Stomach (tissue), 19 donors: ENCODE measurements at places on chromosomes 7 and 10.

DNA sequence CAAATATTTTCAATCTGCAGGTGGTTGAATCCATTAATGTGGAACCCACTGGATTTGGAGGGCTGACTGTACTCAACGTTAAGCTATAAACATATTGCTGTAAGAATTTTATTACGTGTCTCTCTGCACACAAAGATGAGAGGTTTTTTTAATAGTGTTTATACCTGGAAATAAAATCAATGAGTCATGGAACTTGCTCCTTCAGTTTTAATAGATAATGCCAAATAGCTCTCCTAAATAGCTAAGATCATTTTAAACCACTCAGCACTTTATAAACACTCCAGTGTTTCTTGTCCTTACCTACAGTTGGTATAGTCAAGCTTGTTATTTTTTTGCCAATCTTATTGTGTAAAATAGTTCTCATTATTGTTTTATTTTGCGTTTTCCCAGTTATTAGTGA, 455.6 kb upstream of the FZD8 start:
- no peak for DNase-seq

- DNase-seq: no peak
Observed at GRCh38 chr7:37376386-37376785, 72.3 kb downstream of the ELMO1 start.

GRCh38 chr10:95739056-95739455, 16.9 kb upstream of the ENTPD1 start:
- no peak for DNase-seq

DNA sequence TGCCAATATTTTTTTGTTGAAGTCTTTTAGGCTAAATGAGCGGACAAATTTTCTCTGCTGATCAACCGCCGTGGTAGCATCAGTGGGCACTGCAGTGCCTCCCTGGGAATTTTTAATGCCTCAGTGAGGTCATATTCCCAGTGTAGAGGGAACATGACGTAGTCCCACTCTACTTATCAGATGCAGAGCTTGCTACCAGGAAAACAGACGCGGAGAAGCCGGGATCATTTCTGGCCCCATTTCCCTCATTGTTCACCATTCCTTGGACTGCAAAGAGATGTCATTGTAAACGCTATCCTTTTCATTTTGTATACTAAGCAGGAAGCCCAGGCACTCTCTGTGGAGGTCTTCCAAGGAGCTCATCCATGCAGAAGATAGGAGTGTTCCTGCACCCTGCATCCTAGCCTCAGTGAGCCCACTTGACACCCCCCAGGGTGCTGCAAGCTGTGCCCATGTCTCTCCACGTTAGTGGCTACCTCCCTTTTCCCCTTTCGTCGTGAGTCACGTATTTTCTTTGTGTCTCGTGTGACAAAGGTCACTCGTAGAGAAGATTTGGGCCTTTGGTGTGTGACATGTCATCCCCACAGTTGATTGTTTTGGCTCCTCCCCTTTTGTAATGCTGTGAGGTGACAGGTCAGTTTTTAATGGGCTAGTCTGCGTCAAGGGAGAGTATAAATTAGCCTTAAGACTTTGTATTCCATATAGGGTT, 145.5 kb downstream of the TCF7L2 start:
- no peak for DNase-seq

DNA sequence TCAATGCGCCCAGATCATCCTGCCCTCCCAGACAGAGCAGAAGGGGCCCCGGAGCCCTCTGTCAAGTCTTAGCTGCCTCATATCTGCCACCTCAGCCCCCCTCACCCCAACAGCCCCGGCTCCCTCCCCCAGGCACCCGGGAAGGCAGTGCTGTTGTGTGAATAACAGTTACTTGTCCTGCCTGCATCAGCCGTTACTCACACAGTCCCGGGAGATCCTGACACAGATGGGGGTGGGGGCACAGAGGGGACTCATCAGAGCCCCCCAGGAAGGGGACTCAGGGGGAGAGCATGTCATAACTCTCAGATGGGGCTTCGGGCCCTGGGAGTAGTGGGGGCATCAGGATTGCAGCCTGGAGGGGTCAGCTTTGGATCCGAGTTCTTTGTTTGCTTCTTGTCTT, 12.4 kb upstream of the SERPINE1 start:
- DNase-seq: no peak

- DNase-seq: peak; percentile 48
Observed at GRCh38 chr10:103660364-103661197, 167.1 kb downstream of the NEURL1 start.

DNA sequence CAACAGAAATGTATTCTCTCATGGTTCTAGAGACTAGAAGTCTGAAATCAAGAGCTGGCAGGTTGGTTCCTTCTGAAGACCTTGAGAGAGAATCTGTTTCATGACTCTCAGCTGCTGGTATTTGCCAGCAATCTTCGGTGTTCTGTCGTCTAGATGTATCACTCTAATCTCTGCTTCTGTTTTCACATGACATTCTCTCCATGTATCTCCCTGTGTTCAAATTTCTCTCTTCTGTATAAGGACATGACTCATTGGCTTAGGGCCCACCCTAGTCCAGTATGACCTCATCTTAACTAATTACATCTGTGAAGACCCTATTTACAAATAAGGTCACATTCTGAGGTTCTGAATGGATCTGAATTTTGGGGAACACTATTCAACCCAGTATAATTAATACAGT, 82.3 kb downstream of the ANKRD7 start:
- no peak for DNase-seq

GRCh38 chr7:147707926-147708325, 882.6 kb upstream of the C7orf33 start:
- DNase-seq: no peak

DNA sequence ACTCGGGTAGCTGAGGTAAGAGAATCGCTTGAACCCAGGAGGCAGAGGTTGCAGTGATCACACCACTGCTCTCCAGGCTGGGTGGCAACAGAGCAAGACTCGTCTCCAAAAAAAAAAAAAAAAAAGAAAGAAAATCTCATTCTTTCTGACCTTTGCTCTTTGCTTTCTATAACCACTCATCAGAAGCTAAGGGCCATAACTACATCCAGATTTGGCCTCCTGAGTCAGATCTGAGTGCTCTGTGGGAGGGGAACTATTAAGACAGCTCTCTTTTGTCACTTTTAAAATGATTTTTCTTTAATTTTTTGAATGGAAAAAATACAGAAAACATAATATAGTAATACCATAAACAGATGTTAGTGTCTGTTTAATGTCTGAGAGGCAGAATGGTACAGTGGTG, 210.1 kb downstream of the KIAA1217 start:
- DNase-seq: no peak

GRCh38 chr7:111803015-111803758, 240.9 kb upstream of the IMMP2L start:
- DNase-seq: no peak

- DNase-seq: peak; percentile 21
Observed at GRCh38 chr10:1516492-1517165, 220.7 kb downstream of the ADARB2 start.

DNA sequence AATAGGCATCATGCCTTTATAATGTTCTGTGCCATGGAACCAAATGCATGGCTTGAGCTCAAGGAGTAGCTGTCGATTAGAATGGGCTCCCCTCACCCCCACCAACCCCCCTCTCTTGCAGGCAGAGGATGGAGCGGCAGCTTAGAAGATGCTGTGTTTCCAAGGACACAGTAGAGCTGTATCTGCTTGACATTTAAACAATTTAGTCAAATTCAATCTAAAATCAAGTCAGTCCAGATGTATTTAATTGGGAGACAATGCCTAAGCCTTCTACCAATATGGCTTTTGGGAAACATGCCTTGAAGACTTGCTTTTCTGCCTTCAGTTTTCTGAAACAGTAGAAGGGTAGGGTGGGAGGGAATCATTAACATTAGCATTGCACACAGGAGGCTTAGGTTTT, 497.1 kb upstream of the NRP1 start:
- DNase-seq: no peak

- no peak for DNase-seq
Observed at GRCh38 chr10:50577010-50577409, 46.7 kb downstream of the SGMS1 start.

DNA sequence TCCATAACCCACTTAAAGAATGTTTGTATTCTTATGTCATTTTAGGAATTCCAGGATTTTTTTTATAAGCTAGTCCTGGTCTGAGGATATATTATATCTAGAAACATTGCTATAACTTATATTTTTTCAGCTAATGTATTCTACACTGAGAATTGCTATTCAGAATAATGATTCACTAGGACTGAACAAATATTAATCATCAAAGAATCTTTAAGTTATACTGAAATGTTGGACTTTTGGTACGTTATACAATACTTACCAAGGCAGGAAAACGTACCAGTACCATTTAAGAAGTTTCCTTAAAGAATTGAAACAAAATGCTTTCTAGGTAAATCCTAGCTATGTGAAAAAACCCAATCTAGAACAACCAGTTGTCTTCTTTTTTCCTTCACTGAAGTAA, 18.4 kb downstream of the PTTG1IP2 start:
- no peak for DNase-seq

DNA sequence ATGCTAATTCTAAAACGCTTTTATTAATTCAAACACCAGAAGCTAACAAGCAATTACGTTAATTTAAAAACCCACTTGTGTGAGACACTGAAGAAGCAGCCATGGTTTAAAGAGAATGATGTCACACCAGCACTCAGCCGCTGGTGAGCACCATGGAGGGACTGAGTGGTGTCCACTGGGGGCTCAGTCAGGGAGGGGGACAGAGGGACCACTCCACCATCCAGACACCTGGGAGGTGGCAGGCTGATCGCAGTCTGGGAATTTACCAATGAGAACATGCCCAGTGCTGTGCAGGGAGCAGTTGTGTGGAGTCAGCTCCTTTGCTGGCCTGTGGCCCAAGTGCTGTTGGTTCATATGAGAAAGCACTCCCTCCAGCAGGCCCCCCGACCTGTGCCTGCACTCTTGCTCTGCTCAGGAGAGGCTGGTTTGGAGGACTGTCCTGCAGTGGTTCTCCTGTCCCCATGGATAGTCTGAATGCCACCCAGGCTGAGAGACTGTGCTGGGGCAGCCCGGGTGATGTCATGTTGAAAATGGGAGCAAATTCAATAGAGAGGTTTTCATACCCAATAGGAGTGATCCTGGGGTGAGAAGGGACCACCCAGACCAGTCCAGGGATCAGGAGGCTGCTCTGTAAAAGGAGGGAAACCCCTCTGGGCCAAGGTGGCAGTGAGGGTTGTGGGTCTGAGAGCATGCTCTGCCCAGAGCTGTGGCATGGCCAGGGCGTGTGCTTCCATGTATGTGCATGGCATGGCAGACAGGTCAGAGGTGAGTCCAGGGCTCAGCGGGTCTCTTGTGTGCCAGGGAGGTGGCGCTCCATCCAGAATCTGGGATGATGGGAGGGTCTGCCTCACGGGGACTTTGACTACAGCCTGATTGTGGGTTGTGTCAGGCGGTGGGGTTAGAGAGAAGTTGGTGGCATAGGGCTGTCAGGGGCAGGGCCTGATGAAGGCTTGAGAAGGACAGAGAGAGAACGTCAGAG, 12.7 kb downstream of the ADCY1 start:
- no peak for DNase-seq

- no peak for DNase-seq
Observed at GRCh38 chr7:77416621-77417371, 647 bp upstream of the GSAP start.

GRCh38 chr7:78703391-78703790, 750.1 kb downstream of the MAGI2 start:
- DNase-seq: no peak

DNA sequence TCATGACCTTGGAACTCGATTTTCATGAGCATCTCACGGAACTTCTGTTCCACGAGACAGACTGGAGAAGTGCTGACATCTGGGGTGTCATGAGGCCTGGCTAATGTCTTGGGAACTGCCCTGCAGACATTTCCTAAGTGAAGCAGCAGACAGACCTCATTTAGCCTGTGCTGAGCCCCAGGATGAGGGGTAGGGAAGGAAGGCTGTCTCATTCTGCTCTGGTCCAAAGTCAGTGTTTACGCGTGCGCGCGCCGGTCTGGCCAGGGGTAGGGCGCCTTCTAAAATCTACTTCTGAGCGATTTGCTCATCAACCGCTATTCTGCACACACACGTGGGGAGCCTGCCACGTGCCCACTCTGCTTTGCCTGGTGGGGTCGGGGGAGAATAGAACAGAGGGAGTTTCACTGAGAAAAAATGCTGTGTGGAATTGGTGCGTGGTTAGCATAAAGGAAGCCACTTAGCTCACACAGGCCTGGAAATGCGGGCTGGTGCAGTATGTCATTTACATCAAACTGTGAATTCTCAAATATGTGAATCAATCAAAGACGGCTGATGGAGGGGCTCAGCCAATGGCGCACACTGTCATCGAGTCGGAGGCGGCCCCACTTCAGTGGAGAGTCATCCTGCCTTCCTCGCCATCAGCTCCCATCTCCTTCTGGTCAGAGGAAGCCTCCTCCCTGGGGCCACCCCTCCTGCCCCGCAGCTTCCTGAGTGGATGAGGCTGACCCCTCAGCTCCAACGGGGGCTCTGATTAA, 335.1 kb downstream of the ADARB2 start:
- DNase-seq: no peak

DNA sequence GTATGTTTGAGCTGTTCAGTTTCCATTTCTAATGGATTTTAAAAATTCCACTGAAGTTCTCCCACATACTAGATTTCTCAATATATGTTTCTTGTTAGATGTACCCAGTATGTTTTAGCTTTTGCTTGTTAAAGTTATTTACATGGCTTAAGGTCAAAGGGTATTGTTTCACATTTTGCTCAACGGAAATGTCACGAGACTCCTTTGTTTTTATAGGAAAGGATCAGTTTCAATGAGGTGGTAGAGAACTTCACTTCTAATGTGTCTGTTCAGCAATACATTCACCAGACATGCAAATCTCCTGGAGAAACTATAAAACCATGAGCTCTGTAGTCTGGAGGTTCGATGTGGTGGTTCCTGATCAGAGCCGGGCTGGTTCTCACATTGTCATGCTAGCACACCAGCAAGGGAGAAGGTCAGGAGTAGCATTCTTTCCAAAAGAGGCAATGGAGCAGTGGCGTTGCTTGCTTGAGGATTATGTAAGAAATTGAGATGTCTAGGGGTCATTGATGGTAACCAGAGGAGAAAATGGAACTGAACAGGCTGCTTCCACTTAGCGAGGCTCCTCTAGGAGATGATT, 114.0 kb downstream of the RAB18 start:
- DNase-seq: no peak

- DNase-seq: no peak
Observed at GRCh38 chr7:139651308-139651707, 126.5 kb downstream of the HIPK2 start.

- no peak for DNase-seq
Observed at GRCh38 chr10:125362950-125363349, 202.6 kb upstream of the CTBP2 start.

- no peak for DNase-seq
Observed at GRCh38 chr10:74890460-74890859, 64.1 kb downstream of the KAT6B start.

- no peak for DNase-seq
Observed at GRCh38 chr7:143485094-143485493, 7.4 kb downstream of the TAS2R41 start.

- DNase-seq: peak; percentile 58
Observed at GRCh38 chr7:27774717-27775328, 34.9 kb downstream of the TAX1BP1 start.
